ENCODE measurements at places on chromosomes 16 and 17. TPM values are rescaled to one million over a fixed set of nuclear protein-coding genes. Genes with fewer than 3 reads are reported as not detected.

The SLFN11 gene
- not detected for total RNA-seq

The VMO1 gene
- total RNA-seq = 0.76 TPM

The FBXW10B gene
- total RNA-seq = 1.2 TPM

The OR2C1 gene
- not detected for total RNA-seq

The SRCIN1 gene
- total RNA-seq = 10.5 TPM

GRCh38 chr16:57713596-57713995, 19.0 kb downstream of the DRC7 start:
- no peaks in the 10 kb centered on the region for H3K36me3 ChIP-seq
- H3K27me3 ChIP-seq = peaks cover 14% of the 10 kb centered on the region
- H3K4me3 ChIP-seq = no peak overlapping the region
- DNase-seq = no peak

DNA sequence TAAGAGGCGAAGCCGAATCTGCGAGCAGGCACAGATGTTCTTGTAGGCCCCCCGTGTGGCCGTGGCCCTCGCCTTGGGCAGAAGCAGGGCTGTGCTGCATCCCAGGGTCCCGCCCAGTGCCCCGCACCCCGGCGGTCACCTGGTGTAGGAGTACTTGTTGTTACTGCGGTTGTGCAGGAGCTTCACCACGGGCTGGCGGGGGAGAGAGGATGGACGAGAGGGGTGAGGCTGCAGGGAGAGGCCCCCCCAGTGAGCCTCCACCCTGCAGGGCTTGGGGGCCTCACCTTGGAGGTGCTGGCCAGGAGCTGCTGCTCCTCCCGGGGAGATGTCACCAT, 11.4 kb downstream of the ASPHD1 start:
- peaks cover 3% of the 10 kb centered on the region for H3K36me3 ChIP-seq
- H3K27me3 ChIP-seq = no peaks in the 10 kb centered on the region
- H3K4me3 ChIP-seq = no peak overlapping the region
- no peak for DNase-seq
- H3K4me1 ChIP-seq = no peaks in the 10 kb centered on the region
- no peak overlapping the region for H3K27ac ChIP-seq

DNA sequence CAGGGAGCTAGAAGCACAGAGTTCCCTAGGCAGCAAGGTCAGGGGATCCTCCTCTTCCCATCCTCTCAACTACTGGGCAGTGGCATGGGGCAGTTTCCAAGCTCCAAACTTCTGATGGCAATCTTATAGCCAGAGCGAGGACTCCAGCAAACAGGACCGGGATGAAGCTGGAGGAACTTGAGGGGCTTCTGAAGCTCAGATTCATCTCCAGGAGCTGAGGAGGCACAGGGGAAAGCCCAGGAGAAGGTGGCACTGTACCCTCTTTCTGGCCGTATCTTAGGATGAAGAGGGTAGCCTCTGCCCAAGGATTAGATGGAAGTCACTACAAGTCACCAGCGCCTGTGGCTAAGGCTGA, 50.0 kb upstream of the RPL38 start:
- no peaks in the 10 kb centered on the region for H3K36me3 ChIP-seq
- H3K27me3 ChIP-seq = peaks cover 3% of the 10 kb centered on the region
- peaks cover 19% of the 10 kb centered on the region for H3K4me1 ChIP-seq
- no peak overlapping the region for H3K27ac ChIP-seq

DNA sequence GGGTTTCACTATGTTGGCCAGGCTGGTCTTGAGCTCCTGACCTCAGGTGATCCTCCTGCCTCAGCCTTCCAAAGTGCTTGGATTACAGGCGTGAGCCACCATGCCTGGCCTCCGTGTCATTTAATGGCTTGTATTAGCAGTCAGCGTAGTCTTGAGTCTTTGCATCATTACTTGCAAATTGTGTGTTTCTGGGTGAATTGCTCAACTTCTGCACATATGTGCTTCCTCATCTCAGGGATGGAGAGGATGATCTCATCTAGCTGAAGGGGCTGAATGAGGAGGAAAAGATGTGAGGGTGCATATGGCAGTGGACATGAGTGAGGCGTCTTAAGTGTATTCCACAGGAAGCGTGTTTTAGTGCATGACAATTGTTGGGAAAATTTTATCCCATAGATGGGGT, 155.8 kb downstream of the SNX29 start:
- H3K27ac ChIP-seq = no peak overlapping the region
- no peaks in the 10 kb centered on the region for H3K4me1 ChIP-seq
- DNase-seq = no peak
- no peaks in the 10 kb centered on the region for H3K36me3 ChIP-seq
- H3K4me3 ChIP-seq = no peak overlapping the region

- peaks cover 12% of the 10 kb centered on the region for H3K27me3 ChIP-seq
- no peaks in the 10 kb centered on the region for H3K36me3 ChIP-seq
- H3K4me1 ChIP-seq = no peaks in the 10 kb centered on the region
These were observed 280.9 kb downstream of the UTP18 start for GRCh38 chr17:51541215-51541614.

- DNase-seq = no peak
- H3K36me3 ChIP-seq = peaks cover 10% of the 10 kb centered on the region
- H3K27me3 ChIP-seq = no peaks in the 10 kb centered on the region
- H3K27ac ChIP-seq = peak overlapping the region; percentile 24
These were observed 15.1 kb downstream of the ETV4 start for GRCh38 chr17:43531082-43531378.

DNA sequence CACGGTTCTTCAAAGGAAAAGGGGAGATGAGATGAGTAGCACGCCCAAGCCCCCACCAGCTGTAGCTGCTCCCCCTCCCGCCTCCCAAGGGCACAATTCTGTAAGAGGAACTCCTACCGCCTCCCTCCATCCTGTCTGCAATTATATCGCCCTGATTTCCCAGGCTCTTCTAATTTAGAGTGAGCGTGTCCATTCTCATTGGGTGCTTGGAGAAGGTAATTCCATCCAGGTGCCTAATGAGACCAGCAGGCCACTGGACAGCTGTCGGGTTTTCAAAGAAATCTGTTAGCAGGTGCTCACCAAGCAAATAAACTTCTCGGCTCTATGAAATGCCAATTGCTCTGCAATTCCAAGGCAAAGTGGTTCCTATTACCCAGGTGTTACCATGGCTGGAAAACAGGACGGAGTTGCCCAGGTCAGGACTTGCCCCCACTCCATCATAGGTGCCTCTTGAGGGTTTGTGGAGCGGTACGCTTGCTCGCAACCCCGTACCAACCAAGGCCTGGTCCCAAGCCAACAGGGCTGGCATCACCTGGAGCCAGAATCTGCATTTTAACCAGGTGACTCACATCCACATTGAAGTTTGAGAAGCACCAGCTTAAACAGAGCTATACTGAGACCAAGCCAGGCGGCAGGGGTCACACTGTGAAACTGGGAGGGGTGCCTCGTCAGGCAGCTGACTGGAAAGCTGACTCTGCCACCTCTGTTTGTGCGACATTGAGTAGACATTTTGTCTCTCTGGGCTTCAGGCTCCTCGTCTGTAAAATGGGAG, 16.5 kb upstream of the MEAK7 start:
- DNase-seq = no peak
- no peak overlapping the region for H3K4me3 ChIP-seq
- peaks cover 17% of the 10 kb centered on the region for H3K4me1 ChIP-seq
